ENCODE measurements at places on chromosomes 2 and 18.

DNA sequence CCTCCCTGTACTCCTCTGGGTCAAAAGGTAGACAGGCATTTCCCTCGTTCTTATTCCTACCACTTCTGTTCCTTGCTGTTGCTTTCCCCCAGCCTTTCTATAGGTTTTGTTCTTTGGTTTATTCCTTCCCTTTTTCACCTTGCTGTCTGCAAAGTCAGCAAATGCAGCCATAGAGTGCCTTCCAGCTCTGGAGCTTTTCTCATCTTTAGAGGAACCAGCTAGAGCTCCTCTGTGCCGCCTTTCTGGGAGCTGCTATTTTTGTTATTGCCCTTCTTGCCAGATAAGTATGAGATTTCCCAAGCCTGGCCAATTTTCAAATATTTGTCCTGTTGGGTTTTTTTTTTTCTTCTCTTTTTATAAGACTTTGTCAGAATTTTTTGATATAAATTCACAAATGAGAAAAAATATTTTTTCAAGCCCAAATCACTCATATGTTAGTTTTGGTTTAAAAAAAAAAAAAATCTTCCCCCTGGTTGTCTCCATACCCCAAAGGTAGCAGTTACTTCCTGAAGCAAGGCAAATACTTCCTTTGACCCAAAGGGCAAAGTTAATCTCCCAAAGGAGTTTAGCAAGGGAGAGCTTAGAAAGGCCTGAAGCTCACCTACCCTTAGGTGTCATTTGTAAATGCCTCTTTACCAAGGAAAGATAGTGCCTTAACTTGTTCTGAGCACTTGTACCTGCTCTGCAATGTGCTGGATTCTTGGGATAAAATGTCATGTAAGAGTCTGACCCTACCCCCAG is 5.1 kb upstream of the TTC27 start:
- no peak for DNase-seq

GRCh38 chr18:76988031-76988826 is 144.4 kb downstream of the MBP start:
- DNase-seq: no peak

- DNase-seq: no peak
Observed at GRCh38 chr2:85427300-85427835, 8.9 kb downstream of the SH2D6 start.

DNA sequence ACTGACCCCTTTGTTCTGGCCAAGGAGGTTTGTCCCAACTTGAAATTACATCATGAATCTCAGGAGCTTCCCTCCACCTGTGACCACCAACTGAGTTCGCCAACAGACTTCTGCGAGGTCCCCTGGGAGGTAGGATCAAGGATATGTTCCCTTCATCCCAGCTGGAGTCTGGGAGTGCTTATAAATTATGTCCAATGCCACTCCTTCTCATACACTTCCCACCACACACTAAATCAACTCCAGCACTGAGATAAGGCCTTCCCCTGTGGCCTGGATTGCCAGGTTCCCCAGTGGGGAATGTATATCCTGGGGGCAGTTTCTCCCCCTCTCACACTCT is 99.2 kb downstream of the RND3 start:
- DNase-seq: no peak

DNA sequence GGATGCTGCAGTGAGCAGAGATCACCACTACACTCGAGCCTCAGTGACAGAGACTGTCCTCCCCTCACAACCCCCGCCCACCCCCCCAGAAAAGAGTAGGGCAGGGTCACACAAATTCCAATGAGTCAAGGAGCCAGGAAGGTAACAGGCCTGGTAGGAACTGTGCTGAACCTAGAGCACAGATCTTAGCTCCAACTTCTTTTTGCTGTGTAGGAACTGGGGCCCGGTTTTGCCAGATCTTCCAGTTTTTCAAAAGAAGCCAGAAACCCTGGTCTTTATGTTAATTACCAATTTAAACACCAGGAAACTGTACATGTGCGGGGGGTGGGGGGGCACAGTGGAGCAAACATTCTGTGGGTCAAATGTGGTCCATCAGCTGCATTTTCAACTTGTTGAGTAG is 71.0 kb downstream of the PRPF40A start:
- peak; percentile 47 for DNase-seq

DNA sequence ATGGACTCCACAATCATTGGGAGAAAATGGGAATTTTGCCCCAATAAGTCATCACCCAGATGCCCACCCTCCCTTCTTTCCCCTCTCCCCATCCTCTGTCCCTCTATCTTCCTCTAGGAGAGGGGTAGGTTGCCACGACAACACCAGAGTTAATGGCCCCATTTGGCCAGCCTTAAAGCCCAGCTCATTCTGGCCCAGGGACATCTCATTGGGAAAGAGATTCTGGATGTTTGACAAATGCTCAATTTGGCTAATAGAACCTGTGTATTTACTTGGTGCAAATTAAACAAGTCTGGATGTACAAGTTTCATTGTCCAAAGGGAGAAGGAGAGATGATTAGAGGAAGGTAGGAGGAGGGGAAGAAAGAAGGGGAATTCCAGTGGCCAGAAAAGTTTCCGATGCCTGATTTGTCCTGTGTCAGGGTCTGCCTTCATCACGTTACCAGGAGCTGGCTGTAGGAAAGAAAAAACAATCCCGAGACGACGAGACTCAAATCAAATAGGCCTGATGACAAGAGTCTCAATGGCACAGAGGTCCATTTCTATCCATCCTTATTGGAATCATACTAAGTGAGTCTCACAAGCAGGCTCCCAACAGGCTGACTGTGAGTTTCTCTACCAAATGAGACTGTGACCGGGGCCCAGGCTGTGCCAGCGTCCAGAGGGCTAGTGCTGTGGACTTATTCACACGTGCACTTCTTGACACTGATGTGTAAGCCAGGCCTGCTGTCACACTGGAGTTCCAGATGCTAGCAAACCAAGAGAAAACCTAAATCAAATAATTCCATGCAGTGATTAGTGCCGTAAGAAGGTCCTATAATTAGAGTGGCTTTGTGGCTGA is 265.2 kb upstream of the APCDD1 start:
- no peak for DNase-seq

GRCh38 chr2:9644603-9645002 is 13.8 kb upstream of the YWHAQ start:
- peak; percentile 99 for DNase-seq

DNA sequence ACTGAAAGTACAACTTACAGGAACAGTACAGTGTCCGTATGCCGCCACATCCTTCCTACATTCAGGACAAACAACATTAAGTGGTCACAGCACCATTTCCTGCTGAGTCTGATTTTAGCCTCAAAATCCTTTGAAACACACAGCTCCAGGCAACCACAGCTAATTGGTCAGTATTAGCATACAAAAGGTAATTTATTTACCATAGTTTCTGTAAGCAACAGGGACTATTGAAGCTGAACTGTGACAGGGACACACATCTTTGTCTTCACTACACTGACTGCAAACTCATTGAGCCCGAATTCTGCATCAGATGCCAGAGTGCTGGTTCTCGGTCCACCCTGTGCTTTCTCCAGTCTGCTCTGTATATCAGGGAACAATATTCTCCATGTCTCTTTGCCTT is 151.8 kb downstream of the ST6GAL2 start:
- DNase-seq: no peak

- DNase-seq: no peak
Observed at GRCh38 chr2:45343251-45344017, 267.6 kb downstream of the SRBD1 start.

DNA sequence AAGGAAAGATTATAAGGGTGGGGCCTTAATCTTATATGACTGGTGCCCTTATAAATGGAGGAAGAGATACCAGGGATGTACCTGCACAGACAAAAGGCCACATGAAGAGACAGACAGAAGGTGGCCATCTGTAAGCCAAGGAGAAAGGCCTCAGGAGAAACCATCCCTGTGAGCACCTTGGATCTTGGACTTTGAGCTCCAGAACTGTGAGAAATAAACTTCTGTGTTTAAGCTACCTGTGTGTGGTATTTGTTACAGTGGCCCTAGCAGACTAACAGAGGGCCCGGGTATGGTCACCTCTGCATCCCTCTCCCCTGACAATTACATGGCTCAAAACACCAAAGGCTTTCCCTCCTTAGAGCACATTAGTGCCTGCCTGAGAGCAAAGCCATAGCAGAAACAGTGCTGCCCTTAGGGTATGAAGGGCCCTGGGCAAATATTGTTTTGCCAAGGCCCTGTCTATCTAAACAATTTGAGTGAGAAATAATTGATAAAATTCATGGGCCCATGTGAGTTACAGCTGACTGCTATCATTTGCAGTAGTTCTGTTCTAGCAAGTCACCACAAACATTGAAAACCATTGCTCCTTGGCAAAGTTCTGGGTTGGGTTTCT is 109.3 kb upstream of the MYCN start:
- DNase-seq: no peak

DNA sequence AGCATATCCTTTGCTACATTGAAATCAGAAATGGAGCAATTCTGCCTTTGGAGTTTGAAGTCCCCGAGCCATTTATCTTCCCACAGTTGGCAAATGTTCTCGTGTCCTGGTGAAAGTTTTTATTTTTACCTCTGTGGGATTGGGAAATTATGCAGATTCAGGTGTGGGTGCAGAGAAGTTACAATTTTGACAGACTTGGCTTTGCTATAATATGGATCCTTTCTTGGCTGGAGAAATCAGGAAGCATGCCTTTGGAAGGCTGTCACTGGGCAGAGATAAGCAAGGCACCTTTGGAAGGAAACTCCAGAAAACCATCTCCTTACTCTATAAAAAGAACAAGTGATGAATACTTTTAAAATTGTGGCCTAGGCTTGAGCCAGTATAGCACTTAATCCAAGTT is 278.3 kb downstream of the SETBP1 start:
- no peak for DNase-seq
